ENCODE measurements at places on chromosomes 1 and 21. TPM values are rescaled to one million over a fixed set of nuclear protein-coding genes. Genes with fewer than 3 reads are reported as not detected.

The FCRLB gene
- total RNA-seq, result 1.1 TPM

The SLC44A3 gene
- total RNA-seq, result 5.8 TPM

- peak; percentile 90 for DNase-seq
Observed at GRCh38 chr21:16308269-16308668, 578.5 kb downstream of the USP25 start.

DNA sequence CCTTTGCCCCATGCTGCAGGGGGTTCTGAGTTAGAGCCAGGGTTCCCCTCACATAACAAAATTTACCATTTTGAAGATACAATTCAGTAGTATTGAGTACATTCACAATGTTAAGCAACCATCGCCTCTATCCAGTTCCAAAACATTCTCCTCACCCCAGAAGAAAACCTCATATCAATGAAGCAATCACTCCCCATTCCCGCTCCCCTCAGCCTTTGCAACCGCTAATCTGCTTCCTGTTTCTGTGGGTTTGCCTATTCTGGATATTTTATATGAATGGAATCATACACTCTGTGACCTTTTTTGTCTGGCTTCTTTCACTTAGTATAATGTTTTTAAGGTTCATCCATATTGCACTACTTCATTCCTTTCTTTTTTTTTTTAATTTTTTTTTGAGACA is 32.9 kb downstream of the SERINC2 start:
- DNase-seq, result no peak

GRCh38 chr21:17560377-17561025 is 47.7 kb downstream of the CXADR start:
- DNase-seq, result no peak

DNA sequence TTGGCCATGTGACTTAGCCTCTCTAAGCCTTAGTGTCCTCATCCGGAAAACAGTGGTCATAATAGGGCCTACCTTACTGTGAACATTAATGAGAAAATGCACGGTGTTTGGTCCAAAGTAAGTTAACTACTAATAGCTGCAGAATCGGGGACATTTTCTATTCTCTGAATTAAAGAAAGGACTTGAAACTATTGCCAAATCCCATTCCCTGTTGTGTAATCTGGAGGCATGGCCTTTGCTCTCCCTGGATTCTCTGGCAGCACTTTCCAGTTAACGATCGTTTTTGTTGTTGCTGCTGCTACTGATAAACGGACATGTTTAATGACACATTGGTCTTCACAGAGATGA is 30.5 kb downstream of the FMO4 start:
- DNase-seq, result no peak

- DNase-seq, result peak; percentile 72
Observed at GRCh38 chr1:160726498-160727315, 12.3 kb upstream of the SLAMF7 start.

DNA sequence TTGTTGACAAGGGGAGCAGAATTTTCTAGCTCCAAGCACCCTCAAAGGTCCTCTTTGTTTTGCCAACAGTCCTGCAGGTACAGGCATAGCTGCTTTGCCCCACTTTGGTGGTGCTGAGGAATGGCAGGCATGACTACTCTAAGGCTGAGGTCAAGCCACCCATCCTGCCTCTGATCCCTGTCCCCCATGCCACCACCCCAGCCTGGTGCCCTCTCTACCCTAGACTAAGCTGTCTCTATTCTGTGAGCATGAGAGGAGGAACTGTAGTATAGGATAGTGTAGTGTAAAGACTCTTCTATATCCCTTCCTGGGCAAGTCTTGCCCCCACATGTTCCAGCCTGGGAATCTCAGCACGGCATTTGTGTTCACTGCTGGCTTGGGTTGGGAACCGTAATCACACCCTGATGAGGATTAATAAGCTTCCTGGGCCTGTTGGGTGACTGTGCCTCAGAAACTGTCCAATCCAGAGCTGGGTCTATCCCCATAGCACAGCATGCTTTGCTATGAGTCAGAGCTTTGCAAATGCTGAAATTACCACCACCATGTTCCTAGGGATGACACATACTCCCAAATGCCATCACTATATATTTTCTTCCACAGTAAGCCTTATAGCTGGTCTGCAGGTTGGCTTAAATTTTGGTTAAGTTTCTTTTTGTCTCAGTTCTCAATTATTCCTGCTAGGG is 105.7 kb upstream of the PPP2R5A start:
- peak; percentile 98 for DNase-seq

Measured in mammary epithelial cell (primary cell).